CD8-positive, alpha-beta T cell (primary cell): ENCODE measurements at places on chromosomes 1 and 21.

- no peak for DNase-seq
Observed at GRCh38 chr1:111446967-111447892, 1.8 kb downstream of the WDR77 start.

DNA sequence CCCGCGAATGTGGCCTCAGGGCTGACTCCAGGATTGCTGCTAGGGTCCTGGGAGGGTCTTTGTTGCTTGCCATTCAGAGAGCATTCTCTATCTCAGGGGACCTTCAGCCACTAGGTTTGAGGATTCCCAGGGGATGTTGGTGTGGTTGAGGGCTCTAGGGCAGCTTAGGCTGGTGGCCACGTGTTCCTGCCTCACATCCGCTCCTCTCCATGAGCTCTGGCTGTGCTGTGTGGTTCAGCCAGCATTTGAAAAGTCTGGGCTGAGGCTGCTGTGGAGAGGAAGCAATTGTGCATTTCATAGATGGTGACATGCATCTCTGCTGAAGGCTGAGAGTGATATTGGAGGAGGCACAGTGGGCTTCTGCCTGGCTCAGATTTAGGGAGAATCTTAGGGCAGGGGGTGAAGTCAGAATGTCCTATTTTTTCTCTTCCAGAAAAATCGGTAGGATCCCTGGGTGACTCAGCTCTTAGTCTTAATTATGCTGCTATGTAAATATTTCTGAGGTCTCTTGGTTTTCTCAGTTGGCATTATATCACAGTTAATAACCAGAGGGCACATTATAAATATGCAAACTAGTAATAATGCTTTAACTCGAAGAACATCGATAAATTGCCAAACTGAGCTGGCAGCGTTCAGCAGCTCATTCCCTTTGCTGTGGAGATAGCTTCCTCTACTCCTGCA lies 182.3 kb downstream of the CAMTA1 start:
- no peak for DNase-seq

GRCh38 chr1:21868941-21869454 lies 56.9 kb downstream of the LDLRAD2 start:
- no peak for DNase-seq

- no peak for DNase-seq
Observed at GRCh38 chr1:152179566-152179965, 20.5 kb upstream of the RPTN start.

GRCh38 chr1:224623310-224623714 lies 7.2 kb downstream of the CNIH3 start:
- DNase-seq, result no peak

DNA sequence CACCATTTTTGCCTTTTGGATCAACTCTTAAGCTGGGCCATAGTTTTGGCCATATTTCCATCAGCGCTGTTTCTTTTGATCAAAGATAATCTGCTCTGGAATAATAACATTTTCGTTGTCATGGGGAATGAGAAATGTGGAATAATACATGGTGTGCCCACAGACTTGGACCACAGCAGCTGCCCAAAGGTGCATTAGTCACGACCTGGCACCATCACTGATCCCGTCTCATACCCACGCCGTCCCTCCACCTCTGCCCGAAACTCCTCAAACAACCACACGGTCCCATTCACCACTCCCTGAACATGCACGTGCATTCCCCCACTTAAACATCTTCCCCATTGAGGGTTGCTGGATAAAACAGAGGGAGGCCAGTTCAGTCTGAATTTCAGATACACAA lies 76.9 kb downstream of the SLC66A1 start:
- no peak for DNase-seq

GRCh38 chr21:36178349-36178748 lies 21.7 kb downstream of the DOP1B start:
- no peak for DNase-seq

DNA sequence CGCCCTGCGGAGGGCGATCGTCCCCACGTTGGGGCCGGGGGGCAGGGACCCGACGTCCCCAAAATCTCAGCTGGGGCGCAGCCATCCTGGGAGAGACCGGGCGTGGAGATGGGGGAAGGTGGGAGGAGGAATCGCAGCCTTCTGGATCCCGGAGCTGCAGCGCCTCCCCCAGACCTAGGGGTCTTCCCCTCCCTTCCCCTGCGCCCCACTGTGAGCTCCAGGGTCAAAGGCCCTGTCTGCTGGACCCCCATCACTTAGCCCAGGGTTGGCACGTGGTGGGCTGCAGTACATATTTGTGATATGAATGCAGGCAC lies 90.2 kb upstream of the VAMP3 start:
- DNase-seq, result no peak

DNA sequence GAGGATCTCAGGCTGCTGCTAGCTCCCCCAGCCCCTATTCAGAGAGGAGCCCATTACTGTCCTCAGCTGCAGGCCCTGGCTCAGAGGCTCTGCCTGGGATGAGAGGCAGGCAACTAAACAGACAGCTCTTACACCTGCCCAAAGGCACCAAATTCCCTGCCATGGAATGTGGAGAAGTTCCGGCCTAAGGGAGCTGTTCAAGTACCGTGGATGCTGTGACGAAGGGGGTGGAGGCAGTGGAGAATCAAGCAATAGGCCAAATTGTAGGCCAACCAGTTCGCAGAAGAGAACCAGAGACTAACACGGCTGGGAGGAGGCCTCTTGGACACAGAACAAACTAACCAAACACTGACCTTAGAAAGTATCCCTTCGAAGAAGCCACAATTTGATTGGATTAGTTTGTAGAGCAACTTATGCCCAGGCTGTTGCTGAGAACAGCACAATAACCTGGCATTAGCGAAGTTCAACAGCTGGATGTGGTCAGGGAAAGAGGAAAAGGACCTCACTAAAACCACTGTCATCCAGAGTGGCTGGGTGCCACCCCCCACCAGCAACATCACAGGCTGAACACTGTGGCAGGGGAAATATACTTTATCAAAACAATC lies 3.6 kb downstream of the C1orf174 start:
- no peak for DNase-seq

DNA sequence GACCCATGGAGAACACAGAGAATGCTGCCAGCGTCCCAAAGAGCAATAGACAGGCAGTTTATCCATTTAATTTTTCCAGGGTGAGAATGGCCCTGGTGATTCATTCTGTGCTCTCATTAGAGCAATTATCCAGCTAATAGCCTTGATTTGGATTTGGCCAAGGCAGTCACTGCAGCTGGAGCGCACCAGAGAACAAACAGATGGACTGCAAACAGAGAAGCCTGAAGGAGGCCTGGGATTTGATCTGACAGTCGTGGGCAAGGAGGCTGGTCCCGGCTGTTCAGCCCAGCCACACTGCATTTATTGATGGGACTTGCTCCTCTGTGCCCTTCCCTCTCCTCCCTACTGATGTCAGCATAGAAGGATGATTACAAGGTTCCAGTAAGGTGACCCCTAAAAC lies 353.9 kb upstream of the C1orf174 start:
- no peak for DNase-seq

DNA sequence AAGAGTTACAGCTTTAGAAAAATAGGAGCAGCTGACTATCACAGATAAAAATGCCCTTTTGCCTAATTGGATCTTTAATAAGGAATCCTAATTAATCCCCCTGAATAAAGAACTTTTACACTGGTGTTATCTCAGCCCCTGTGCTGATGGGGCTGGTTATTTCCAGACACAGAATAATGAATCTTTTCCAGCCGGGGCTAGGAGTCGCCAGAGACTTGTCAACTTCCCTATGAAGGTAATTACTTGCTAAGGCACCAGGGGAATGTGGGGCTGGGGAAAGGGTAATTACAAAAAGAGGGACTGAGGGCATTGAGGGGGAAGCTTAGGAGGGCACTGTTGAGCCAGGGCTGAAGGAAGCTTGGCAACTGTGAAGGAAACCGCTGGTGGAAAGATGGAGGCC lies 34.5 kb downstream of the HMGB4 start:
- no peak for DNase-seq

GRCh38 chr21:37695111-37695510 lies 221.1 kb downstream of the KCNJ6 start:
- DNase-seq, result no peak

DNA sequence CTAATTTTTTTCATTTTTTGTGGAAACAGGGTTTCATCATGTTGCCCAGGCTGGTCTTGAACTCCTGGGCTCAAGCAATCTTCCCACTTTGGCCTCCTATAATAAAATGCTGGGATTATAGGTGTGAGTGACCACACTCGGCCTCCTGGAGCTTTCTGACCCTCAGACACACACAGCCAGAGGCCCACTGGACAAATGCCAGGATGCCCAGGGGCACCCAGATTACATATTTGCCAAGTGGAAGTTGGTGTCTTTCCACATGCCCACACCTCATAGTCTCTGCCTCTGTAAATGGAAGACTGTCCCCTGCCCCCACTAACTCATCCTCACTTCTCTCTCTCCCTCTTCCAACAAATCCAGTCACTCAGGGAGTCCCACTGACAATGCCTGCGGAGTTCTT lies 63.4 kb upstream of the LRP8 start:
- no peak for DNase-seq

DNA sequence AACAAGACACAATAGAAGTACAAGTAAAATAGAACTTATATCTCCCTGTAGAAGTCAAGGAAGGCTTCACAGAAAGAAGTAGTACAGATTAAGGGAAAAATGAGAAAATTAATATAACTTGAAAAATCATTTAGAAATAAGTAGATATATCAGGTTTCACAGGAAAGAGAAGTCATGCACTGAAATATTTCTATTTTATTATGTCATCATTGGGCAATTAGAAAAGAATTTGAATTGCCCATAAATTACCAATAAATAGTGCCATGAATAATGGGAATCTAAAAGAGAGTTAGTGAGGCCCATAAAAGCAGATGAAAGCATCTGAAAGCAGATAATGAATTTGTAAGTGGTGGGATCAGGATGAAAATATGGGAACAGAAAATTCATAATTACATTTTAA lies 1597.8 kb downstream of the PLA2G4A start:
- DNase-seq, result no peak

GRCh38 chr1:211344152-211344618 lies 17.6 kb downstream of the TRAF5 start:
- DNase-seq, result no peak

- no peak for DNase-seq
Observed at GRCh38 chr1:113977906-113978305, 1.4 kb upstream of the OLFML3 start.

- no peak for DNase-seq
Observed at GRCh38 chr21:40054403-40054802, 187.2 kb downstream of the PCP4 start.

GRCh38 chr1:53653631-53654030 lies 85.3 kb downstream of the GLIS1 start:
- DNase-seq, result no peak
